PC-9 (cell line): ENCODE measurements at places on chromosomes 6 and 20. TPM values are rescaled to one million over a fixed set of nuclear protein-coding genes. Genes with fewer than 3 reads are reported as not detected.

HLA-DPA1 gene
- not detected in 2 replicates for total RNA-seq

C20orf141 gene
- total RNA-seq = not detected in 2 replicates

ATP6V1G2 gene
- total RNA-seq = 0.55 and 1.8 TPM in 2 replicates

CAGE1 gene
- 0.13 TPM in 2 replicates for total RNA-seq

C20orf204 gene
- 3.8 and 6.4 TPM in 2 replicates for total RNA-seq

LPA gene
- not detected in 2 replicates for total RNA-seq

SLC12A5 gene
- 6.0 and 8.7 TPM in 2 replicates for total RNA-seq

MLN gene
- total RNA-seq = not detected in 2 replicates

SAMD3 gene
- not detected in 2 replicates for total RNA-seq

MOXD1 gene
- 1.0 and 1.3 TPM in 2 replicates for total RNA-seq

SIRPB2 gene
- total RNA-seq = 4.5 and 7.1 TPM in 2 replicates

- no peak for DNase-seq
These were observed 246.1 kb upstream of the AFDN start for GRCh38 chr6:167580619-167580911.

DNA sequence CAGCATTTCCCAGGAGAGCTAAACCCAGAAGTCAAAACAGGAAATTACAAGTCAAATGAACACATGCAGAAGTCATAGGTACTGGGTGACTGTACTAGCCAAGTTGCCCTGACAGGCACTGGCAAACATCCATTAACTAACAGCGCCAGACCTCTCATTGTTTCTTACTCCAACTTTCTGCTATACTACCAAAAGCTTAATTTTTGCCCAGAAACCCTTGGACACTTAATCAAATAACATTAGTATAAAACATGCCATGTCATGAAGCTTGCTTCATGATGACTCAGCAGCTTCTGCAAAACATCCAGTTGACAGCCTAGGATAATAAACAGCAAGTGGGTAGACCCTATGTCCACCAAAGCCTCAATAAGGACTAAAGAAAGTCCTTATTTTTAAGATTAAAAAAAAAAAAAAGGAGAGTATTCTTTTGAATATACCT, 3.5 kb downstream of the NUP153 start:
- no peak for DNase-seq

GRCh38 chr20:62964700-62965099, 12.2 kb downstream of the SLC17A9 start:
- DNase-seq = no peak

- DNase-seq = no peak
These were observed 975.1 kb downstream of the TFAP2A start for GRCh38 chr6:9439621-9440330.

DNA sequence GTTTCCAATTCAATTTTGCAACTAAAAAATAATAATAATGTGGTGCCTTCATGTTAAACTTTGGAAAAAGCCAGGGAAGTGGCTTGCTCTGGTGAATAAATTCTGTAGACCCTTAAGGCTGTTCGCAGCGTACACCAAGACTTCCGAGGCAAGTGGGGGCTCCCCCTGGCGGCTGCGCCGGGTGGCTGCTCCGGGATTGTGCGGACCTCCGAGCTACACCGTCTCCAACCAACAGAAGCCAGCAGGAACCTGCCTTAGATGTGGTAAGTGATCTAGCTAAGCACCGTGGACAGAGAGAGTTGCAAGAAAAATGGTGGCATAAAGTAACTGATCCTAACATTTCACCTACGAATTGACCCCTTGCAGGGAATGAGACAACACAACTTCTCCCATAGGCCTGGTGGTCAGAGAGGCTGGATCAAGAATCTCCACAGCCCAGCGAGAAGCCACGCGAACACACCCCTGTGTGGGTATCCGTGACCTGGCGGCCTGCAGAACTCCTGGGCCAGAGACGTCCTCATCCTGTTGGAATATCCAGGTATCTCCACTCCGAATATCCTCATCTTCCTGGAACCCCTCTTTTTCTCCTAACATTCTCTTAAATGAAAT, 69.6 kb downstream of the TBXT start:
- DNase-seq = no peak

DNA sequence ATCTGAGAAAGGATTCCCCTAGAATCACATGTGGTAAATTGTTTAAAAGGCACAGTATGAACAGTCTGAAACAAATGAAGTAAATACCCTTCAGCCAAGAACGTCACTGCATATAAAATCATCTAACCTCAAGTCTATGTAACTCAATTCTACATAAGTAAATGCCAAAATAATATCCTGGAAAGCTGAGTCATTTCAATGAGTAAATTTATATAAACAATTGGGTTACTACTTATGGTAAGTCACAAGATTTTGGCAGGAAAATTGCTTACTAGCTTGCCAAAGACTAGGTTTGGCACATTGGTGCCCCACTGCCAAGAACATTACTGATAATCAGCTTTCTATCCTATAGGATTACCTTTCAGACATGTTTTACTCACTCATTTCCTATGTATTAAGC, 8.4 kb downstream of the GMDS start:
- DNase-seq = peak; percentile 68

- DNase-seq = no peak
These were observed 120.0 kb upstream of the AGPAT4 start for GRCh38 chr6:161393839-161394364.

- no peak for DNase-seq
These were observed 54.4 kb downstream of the OPRM1 start for GRCh38 chr6:154093231-154094044.

- no peak for DNase-seq
These were observed 26.3 kb downstream of the WFDC3 start for GRCh38 chr20:45765307-45765875.

GRCh38 chr20:19254956-19255355, 42.5 kb downstream of the SLC24A3 start:
- DNase-seq = peak; percentile 45

- no peak for DNase-seq
These were observed 25.3 kb upstream of the ERVFRD-1 start for GRCh38 chr6:11136809-11137208.

GRCh38 chr6:41427642-41428335, 92.4 kb downstream of the NCR2 start:
- no peak for DNase-seq

DNA sequence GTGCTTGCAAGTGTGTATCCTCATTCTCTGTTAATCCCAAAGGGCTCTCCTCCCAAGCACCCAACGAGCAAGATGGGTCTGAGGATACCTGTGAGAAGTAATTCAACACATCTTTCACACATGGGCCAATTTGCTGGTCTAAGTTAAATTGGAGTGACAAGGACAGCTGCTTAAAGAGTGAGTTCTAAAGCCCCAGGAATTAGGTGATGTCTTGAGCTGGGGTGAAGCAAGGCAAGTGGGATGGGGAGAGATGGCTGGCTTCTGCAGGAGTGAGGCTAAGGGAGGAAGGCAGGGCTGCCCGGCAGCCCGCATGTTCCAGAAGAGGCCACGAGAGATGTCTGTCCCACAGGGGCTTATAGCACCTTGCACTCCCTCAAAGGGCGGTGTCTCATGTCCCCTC, 288.5 kb downstream of the CDH26 start:
- no peak for DNase-seq

- no peak for DNase-seq
These were observed 61.4 kb upstream of the MOCS1 start for GRCh38 chr6:39995633-39996032.

GRCh38 chr6:17957904-17958620, 29.4 kb downstream of the KIF13A start:
- DNase-seq = no peak

DNA sequence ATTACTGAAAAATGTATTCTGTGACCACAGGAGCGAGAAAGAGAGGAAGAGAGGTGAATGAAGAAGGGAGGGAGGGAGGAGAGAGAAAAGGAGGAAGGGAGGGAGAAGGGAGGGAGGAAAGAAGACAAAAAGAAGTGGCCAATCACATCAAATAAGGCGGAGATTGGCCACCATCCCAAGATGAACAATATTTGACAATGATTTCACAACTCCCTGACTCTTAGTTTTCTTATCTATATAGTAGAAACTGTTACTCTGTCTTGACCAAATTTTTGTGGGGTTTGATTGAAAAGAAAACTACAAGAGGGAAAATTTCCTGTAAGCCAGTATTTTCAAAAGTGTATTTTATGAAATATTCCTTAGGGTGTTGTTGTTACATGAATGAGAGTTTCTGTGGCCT, 52.6 kb downstream of the FOXA2 start:
- no peak for DNase-seq

GRCh38 chr20:62744741-62745191, 36.1 kb downstream of the NTSR1 start:
- DNase-seq = no peak

DNA sequence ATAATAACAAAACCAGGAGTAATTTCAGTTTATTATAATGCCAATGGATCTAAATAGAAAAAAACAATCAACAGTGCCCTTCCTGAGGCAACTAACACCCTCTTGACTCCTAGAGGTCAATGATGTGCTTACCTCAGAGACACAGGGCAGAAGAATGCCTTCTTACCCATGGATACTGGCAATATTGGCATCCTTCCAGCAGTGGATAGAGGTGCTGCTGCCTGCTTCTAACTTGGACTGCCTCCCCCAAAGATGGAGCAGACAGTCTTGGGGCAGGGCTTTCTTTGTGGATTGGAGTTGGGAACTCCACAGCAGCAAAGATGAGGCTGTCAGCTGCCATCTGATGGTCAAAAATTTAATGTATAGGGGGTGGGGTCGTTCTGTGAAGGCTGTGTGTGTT, 78.7 kb downstream of the AK9 start:
- DNase-seq = no peak

DNA sequence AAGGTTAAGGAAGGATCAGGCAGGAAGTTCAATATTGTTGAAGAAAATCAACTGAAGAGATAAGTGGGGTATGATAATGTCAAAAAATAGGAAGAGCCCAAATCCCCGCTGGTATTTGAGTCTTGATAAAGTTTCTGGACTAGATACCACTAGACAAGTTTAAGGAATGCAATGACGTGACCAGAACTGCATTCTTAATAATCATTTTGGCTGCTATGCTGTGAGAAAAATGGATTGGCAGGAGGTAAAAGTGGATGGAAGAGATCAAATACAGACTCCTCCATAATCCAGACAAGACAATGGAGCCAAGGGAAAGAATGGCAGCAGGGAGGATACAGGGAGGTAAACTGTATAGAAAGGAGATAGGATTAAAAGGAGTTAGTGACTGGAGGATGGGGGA, 128.2 kb downstream of the COL12A1 start:
- no peak for DNase-seq
